ENCODE measurements at places on chromosomes 6 and 20.

DNA sequence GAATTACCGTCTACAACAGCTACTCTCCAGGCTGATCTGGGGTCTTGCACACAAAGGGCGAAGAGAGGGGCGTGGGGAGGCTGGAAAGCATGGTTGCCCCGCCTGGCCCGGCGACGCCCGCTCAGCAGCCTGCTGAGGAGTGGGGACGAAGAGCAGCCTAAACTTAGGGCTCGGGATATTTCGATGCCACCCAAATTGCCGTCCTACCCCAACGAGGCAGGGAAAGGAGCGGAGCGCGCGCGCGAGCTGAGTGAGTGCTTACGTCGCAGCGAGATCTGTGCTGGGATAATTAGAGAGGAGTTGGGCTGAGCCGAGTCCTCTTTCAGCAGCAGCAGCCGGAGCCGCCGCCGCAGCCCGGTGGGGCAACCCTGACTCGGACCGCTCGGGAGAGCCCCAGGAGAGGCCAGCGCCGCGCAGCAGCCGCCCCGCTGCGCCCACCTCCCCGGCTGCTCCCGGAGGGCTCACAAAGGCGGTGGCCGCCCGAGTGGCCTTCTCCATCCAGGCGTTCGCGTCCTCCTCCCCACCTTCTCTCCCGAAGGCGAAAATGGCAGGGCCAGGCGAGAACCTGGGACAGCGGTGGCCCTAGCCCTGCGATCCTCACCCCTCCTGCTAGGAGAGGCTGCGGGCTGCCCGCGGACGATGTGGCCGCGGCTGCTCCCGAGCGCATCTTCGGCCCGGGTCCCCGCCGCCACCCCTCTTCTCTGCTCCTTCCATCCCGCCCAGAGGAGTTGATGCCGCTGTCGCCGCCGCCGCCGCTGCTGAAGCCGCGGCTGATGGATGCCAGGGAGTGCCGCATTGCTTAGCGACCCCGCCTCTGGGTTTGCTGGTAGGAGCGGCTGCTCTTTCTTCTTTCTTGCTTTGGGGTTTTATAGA is at the start of gene CLVS2:
Gene CLVS2, plus strand, starts transcription at position 315 of the 873 bp plus-strand sequence. CDS start 1,543 bp downstream, outside the sequence.
- no peak for DNase-seq

DNA sequence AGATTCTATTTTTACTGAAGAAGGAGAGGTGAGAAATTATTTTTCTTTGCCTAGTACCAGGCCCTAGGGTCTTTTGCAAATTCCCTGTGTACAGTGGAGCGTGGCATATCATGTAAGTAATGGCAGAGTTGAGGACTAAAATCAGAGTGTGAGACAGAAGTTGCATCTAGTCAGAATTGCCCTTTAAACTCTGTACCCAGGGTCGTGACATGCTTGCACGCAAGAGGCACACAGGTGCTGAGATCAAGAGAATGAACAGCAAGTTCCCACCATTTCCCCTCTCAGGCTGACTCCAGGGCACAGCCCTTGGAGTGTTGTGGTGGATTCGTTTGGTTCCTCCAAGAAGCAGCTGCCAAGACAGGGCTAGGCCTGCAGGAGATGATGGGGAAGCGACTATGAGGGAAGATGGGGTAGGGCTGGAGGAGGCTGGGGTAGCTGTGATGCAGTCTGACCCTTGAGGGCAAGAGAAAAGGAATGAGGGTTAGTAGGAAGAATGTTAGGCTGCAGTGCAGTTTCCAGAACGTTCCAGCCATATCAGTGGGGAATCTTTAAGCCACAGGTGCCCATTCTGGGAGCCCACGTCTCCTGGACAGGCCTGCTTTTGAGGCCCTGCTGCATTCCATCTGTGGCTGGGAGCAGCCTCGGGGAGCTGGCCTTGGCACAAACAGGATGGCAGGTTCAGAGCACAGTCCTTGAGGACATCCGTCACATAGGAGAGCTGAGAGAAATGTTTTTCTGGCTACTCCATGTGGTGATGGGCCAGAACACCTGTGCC is 6.9 kb downstream of the NELFCD start:
- DNase-seq, result no peak

DNA sequence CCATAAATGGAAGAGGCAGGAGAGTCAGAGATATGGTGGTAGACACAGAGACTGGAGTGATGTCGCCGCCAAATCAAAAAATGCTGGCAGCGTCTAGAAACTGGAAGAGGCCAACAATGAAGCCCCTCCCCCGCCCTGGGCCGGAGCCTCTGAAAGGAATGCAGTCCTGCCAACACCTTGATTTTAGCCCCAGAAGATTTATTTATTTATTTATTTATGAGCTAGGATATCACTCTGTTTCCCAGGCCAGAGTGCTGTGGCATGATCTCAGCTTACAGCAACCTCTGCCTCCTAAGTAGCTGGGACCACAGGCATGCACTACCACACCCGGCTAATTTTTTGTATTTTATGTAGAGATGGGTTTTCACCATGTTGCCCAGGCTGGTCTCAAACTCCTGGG is 82.6 kb upstream of the CCDC167 start:
- no peak for DNase-seq

GRCh38 chr6:164404812-164405488 is 904.5 kb downstream of the C6orf118 start:
- DNase-seq, result no peak

DNA sequence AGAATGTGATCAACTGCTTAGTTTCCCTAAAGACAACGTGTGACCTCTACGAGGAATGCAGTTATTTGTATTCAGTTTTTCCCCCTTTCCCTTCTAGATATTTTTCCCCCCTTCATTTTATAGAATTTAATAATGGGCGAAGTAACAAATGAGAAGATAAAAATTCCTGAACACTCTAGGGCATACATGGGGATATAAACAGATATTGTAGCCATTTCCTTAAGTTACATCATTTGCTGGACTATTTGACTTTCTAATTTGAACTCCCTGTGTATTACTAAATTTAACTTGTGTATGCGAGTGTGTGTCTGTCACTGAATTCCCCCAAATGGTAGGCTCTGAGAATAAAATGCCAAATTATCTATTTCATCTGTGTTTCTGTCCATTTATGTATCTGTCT is 99.0 kb upstream of the ZFP64 start:
- DNase-seq, result no peak

DNA sequence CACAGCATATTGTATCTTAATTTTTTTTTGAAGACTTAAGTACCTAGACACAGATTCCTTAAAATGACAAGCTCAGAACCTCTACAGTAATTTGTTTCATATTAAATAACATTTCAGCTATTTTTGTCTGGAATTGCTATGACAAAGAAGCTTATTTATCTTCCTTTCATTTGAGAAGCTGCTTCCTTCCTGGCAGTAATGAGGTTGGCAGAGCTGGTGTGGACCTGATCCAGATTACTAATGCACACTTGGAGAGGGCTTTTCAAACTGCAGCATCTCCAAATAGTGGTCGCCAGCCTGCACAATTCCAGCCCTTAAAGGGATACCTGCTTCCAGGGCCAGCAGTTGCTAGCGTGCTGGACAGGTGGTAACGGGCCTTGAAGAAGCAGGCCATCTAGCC is 12.1 kb downstream of the PTCHD4 start:
- no peak for DNase-seq

DNA sequence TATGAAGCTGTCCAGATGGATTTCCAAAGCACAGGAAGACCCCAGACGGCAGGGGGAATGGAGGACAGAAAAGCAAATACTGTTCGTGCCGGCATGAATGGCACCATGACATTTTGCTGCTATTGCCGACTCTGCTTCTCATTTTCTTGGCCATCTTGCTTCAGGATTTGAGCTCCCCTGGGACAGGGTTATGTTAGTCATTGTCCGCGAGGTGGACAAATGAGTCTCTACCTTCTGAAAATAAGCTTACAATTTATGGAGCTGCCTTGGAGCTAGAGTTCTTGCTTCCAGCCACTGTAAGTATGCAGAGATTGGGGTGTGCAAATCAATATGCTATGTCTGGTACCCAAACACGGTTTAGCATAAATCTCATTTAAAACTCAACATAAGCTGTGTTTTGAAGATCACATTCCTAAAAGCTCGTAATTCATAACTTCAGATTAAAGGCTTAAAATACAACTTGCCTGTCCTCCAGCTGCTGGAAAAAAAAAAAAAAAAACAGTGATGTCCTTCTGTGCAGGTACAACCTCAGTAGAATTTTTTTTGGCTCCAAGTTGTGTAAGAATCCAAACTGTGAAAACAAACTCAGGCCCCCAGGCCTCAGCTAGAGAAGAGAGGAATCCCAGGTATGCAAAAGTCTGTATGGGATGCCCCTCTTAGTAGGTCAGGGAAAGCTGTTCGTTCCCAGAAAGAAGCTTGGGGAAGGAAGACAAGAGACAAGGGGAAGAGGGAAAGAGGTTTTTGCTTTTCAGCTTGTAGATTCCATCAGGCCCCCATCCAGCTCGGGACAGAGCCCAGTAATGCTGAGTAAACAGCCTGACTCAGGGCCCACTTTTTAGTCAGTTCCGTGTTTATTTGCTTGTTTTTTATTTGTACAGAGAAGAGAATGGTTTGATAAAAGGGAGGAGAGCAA is 184.2 kb upstream of the FOXA2 start:
- DNase-seq, result no peak

DNA sequence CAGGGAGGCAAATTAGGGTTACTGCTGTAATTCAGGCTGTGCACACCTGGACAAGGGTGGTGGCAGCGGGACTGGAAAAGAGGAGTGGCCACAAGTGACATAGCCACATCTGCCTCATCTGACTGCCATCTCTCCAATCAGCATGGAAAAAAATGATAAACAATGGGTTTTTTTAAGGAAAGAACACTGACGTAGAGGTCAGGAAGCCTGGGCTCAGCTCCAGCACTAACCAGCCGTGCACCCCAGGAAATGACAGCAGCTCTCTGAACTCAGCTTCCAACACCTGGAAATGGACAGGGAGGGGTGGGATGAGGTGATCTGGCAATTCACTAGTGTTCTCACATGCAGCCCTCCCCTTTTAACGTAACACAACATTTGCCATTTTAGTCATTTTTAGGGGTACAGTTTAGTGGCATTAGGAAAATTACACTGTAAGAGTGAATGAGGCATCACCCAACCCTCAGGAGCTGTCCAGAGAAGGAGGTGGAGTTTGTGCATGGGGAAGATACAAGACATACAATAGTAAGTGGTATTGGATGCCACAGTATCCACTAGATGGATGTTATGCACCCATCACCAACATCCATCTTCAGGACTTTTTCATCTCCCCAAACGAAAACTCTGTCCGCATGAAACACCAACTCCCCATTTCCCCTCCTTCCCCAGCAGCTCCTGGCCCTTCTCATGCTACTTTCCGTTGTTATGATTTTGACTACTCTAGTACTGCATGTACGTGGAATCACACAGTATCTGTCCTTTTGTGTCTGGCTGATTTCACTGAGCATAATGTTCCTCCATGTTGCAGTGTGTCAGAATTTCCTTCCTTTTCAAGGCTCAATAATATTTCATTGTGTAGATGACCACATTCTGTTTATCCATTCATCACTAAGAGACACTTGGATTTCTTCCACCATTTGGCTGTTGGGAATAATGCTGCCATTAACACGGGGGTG is 215.5 kb upstream of the ECI2 start:
- DNase-seq, result no peak

DNA sequence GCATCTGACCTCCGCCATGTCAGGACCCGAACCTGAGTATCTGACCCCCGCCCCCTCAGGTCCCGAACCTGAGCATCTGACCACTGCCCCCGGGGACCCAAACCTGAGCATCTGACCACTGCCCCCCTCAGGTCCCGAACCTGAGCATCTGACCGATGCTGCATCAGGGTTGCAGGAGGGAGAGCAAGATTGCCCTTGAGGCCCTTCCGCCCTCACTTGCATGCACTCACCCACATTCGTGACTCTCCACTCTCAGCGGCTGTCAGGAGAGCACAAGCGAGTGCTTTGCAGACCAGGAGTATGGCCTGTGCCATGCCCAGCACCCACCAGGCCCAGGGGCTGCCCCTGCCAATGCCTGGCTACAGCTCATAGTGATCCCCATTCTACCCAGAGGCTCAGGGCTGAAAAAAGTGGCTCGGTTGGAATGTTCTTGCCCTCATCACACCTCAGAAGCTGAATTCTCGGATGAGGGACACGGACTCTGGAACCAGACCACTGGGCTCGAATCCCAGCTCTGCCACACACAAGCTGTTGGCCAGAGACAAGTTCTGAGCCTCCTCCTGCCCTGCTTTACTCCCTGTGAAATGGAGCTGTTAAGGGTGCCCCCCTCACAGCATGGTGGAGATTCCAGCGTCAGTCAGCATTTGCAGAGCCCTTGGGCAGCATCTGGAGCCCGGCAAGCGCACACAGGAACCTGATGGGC is 82.1 kb downstream of the DLL1 start:
- no peak for DNase-seq

- no peak for DNase-seq
These were observed 16.5 kb downstream of the XPO5 start for GRCh38 chr6:43559328-43559727.

GRCh38 chr6:68704485-68704884 is 69.4 kb downstream of the ADGRB3 start:
- no peak for DNase-seq

DNA sequence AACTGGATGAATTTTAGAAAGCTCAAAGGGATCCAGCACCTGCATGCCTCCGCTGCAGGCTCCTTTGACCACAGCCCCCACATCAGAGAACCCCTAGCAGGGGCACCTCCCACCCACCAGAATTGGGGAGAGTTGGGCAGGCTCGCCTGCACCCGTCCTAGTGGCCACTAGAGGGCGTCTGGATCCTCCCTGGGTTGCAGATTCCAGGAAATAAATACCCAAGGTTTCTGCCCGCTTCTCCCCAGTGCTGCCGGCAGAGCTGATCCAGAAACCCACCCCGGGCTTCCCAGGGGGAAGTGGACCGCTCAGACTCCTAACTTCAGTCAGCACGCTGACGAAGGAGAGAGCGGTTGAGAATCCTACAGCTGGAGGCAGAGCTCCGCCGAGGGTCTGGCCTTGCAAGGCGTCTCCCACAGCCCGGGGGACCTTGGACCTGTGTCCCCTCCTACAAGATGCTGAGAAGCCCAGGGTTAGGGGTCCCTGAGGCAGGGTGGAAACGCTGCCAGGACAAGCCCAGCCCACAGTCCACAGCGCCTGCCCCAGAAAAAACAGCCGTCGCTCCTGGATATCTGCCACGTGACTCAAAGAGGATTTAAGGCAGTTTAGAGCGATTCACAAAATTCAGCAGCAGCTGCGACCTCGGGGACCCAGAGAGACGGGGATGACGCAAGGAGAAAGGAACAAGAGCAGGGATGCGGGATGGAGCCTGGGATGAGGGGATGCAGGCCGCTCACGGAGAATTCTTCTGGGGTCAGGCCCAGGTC is 32.6 kb upstream of the PHACTR3 start:
- DNase-seq, result no peak

- DNase-seq, result no peak
These were observed 586.9 kb upstream of the ARID1B start for GRCh38 chr6:156190270-156190669.

DNA sequence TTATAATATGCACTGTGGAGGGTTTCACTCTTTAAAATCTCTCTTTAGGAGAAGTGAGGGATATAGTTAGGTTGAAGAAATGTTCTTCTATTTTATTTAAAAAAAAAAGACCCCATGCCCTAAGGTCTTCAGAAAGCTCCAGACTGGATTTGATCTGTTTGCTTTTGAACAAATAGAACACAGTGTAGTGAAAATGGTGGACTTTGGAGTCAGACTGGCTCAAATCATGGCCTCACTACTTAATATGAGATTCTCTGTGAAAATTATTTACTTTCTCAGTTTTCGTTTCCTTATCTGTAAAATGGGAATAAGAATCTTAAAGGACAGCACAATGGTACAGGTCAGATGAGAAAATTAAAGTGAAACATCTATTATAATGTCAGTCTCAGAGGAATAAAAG is 203.9 kb downstream of the ASCC3 start:
- no peak for DNase-seq

GRCh38 chr20:51067792-51068191 is 44.9 kb upstream of the KCNG1 start:
- DNase-seq, result no peak

Data from activated naive CD4-positive, alpha-beta T cell (primary cell).